ENCODE measurements at places on chromosomes 13 and 19.

DNA sequence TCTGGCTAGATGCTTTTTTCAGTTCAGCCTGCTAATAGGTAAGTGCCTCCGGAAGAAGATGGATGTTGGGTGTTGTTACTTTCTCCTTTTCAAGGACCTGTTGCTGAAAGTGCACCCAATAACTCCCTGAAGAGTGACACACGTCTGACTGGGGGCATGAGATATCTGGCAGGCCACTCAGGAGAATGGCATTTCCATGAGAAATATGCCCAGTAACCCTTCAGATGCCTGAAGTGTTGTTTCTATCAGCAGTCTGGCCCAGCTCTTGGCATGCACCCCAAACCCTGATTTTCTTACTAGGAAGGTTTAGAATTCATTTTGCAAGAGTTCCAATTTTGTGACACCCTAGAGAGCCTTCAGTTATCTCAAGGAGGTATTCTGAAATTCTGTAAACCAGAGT, 71.5 kb downstream of the ARHGAP35 start:
- DNase-seq: no peak

DNA sequence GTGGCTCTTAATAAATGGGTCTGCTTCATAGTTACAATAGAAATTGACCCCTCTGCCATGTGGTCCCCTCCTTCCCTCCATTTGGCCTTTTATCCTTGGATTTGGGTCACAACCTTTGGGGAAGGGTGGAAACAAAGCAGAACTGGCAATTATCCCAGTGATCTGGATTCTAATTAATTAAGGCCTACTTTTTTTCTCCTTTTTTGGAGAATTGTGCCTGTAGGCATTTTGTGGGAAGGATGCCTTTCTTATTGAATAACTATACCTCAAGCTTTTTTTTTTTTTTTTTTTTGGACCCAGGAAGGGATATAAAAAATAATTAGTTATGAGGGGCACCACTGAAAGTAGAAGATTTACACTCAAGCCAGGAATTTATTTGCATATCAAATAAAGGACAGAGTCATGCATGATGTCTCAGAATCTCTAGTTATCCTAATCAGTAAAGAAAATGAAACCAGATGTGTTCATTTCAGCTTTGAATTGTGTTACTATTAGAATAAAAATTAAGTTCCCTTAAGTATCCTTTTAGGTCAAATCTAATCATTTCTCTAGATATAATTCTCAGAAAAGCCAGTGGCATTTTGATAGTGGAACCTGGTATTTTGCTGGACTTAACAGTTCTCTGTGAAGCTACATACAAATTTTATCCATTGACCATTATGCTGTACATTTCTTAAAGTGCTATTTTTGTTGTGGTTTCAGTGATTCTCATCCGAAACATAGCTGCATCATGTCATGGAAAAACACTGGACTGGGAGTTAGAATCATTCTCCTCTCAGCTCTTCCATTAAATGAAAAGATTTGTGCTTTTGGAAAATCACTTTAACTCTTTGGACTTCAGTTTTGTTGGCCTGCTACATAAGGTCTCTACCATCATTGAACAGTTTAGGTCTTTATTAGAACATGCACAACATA, 129.3 kb downstream of the KCNRG start:
- no peak for DNase-seq

DNA sequence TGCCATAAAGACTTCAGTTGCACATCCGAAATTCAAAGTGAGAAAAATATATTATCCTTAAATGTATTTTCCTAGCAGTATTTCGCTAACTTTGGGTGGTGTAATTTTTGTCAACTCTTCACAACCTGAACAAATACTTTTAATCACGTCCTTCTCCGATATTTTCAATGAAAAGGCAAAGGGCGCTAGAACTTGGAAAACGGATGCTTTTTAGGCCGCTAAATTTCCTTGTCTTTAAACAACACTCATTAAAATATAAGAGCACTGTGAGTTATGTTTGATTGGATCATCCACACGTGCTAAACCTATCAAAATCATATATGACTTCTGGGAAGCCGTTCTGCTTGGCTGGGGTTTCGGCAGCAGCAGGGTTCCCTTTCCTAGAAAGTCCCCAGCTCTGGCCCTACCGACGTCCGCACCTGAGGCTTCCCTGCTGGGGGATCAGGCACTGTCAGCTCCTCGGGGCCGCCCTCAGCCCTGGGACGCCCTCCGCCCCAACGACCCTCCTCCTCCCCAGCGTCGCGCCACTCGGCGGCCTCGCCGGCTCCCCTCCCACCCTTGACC, 462 bp upstream of the MPHOSPH8 start:
- no peak for DNase-seq

DNA sequence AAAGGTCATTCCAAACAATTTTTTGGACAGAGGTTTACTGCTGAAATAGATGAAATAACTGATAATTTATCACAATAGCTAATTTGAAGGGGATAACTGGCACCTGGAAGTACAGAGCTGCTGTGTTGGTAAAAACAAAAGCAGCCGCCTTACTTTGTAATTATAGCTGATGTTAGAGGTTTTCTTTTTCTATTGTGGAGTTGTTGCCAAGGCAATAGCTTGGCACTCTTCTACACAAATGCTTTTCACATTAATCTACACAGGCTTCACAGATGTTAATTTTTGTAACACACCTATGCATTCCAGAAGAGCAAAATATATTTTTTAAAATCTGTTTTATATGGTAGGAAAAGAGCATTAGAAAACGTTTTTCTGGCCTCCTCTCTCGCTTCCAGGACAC, 56.9 kb downstream of the LACC1 start:
- DNase-seq: no peak

DNA sequence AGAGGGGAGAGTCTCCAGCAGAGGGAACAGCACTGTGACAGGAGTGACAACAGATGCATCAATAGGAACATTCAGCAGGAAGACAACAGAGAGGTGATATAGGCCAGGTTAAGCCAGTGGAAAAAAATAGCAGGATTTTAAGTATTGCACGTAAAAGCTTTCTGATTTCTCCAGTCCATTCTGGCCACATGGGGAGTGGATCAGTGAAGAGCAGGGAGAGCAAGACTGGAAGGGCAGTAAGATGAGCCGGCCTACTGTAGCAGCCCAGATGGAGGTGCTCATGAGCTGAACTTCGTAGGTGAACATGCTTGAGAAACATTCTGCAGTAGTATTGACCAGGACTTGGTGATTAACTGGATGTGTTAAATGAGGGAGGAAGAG, 1.7 kb downstream of the UTP14C start:
- no peak for DNase-seq

GRCh38 chr13:30157616-30157993, 149.7 kb downstream of the KATNAL1 start:
- no peak for DNase-seq

GRCh38 chr13:101382086-101382485, 34.2 kb downstream of the NALCN start:
- no peak for DNase-seq

GRCh38 chr19:36255316-36255715, 40.4 kb downstream of the ZNF146 start:
- no peak for DNase-seq

- no peak for DNase-seq
These were observed 2.2 kb downstream of the PDE4C start for GRCh38 chr19:18223860-18224524.

DNA sequence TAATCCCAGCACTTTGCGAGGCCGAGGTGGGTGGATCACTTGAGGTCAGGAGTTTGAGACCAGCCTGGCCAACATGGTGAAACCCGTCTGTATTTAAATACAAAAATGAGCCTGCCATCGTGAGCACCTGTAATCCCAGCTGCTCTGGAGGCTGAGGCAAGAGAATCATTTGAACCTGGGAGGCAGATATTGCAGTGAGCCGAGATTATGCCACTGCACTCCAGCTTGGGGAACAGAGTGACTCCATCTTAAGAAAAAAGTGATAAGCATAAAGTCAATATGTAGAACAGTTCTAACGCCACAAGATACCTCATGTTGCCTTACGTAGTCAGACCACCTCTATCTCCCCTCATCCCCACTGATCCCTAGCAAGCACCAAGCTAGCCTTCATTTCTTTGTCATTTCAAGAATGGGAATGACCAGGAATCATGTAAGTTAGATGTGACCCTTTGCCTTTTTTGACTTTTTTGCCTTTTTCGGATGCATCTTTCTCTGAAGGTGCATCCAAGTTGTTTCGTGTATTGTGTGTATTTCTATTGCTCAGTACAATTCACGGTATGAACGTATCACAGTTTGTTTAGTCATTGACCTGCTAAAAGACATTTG, 6.4 kb downstream of the RPL21 start:
- no peak for DNase-seq

GRCh38 chr19:33114312-33114711, 17.6 kb upstream of the WDR88 start:
- no peak for DNase-seq

Measured in stimulated activated CD8-positive, alpha-beta memory T cell treated with anti-CD3 and anti-CD28 coated beads, Interleukin-7, amount 100 ng/mL, for 1 hour (primary cell).